Hematopoietic multipotent progenitor cell treated with erythropoietin and hydrocortisone succinate and interleukin-3 and kit ligand, for 6 days (in vitro differentiated cells): ENCODE measurements at places on chromosomes 12 and 14.

GRCh38 chr12:108268397-108268796, 70.7 kb downstream of the CMKLR1 start:
- DNase-seq, result no peak

DNA sequence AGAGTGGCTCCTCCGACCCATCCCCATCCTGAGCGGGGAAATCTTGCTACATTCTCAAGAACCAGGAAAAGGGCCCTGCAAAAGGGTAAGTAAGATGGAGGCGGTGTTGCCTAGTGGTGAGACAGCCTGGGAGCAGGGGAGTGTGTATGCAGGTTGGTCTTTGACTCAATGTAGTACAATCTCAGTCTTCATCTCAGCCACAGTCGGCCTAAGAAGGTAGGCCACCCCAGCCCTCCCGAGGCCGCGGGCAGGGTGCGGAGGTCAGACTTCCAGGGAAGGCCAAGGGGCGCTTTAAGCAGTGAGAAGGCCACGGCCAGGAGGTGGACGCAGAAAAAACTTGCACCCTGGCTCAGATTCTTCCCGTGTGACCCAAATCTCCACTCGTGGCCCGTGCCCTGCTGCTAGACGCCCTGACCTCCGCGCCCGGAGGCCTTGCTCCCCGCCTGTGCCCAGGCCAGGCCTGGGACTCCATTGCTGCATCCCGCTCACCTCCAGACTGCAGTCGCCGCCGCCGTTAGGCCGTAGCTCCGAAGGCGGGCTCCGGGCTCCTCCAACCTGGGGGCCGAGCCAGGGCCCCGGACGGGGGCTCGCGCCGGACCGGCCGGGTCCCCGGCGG, 435 bp downstream of the FOXM1 start:
- peak; percentile 63 for DNase-seq

DNA sequence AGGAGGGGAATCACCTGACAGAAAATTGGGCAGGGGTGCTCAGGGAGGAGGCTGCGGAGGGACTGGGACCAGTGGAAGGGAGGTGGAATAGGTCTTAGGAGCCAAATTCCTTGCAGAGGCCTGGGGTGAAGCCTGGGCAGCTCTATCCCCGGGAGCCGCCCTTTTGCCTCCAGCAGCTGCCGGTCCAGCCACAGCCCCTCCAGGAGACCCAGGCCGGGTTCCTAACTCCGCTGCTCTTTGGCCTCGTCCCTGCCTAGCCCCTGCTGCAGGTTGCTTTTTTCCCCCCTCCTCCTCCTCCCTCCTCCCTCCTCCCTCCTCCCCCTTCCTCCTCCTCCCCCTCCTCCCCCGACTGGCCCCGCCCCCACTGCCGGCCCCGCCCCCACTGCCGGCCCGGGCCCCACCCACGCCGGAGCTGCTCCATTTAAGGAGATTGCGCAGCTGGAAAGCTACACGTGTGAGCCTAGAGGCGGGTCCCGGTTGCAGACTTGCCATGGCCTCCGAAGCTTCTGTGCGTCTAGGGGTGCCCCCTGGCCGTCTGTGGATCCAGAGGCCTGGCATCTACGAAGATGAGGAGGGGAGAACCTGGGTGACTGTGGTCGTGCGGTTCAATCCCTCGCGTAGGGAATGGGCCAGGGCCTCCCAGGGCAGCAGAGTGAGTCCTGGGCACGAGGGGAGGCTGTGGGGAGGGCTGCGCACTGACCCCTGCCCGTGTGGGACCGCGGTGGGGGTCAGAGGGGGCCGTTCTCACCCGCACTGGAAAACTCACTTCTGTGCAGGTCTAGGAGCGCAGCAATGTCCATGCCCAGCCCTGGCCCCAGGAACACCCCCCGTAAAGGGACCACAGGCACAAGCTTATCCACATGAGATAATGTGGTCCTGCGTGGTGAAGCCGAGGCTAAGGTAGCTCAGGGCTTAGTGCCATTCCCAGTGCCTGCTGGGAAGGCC, at the start of gene TCL1B:
TCL1B (plus strand) TSS at position 449 of the 945 bp plus-strand sequence; CDS start at position 491, 42 bp downstream.
- DNase-seq, result no peak

DNA sequence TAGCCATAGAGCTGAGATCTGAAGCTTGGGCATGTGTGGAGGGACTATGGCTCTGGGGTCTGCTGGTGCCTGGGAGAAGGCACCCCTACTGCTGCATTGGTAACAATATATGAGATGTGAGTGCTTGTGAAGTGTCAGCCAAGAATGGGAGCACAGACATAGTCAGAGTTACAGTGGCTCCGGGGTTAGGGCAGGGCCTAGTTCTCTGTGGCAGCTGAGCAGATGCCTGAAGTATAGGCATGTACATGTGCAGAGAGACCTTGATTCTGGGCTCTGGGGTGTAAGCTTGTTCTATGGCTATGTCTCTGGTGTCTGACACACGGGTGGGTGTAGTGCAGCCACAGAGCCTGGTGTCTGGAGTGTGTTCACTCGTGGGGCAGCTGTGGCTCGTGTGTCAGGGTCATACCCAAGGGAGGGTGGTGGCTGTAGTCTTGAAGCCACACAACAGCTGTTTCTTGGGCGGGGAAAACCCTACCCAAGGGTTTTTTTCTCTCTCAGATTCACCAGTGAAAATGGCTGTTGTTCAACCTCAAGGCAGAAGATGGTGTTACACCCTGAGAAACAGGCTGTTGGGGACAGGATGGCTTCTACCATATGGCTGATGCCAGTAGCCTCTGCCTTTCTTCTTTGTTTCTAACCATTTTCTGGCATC, 11.9 kb upstream of the TCL1A start:
- no peak for DNase-seq

GRCh38 chr12:2309647-2310046, 256.9 kb downstream of the CACNA1C start:
- peak; percentile 30 for DNase-seq

DNA sequence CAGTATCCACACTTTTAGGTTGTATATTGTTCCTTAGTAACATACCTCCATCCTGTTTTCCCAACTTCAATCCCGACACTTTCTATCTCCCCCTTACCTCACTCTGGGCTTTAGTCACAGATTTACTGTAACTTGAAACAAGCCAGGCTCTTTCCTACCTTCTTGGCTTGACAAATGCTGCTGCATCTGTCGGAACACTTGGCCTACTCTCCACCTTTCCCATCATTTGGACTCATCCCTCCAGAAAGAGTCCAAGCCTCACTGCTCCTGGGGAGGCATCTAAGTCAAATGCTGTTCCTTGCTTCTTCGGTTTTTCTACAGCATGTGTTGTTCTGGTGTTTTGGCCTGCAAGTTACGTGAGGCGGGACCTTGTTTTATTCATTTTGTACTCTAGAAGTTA, 142.4 kb downstream of the DACT1 start:
- no peak for DNase-seq

DNA sequence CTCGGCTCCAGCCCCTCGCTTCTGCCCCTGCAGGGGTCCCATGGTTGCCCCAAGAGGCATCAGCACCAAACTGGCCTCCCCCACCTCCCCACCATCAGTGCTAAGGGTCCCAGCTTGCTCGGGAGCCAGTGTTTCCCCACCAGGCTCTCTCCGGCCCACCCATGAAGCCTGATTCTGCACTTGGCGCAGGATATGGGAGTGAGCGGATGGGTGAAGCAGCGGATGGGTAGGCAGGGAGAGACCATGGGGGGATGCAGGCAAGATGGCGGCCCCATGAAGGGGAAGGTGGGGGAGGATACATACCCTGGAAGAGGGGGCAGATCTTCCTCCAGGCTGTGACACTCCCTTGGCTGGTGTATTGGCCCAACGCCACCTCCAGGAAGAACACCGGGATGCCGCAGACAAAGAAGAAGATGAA, 9.7 kb downstream of the SLC6A12 start:
- DNase-seq, result no peak

DNA sequence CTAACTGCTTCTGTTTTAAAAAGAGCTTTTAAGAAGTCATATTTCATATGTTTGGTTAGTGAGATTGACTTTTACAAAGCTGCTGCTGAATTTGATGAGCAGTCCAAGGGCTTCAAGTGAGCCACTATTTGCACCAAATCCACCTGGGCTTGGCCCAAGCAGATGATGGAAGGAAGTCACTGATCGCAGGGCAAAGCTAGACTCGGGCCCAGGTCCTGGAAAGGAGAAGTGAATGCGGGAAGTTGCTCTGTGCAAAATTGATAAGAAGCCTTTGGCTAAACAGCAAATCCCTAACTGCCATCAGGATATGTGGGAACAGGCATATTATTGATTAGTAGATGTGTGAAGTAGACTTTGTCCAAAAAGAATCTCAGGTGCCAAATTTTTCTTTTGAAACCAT, 30.5 kb downstream of the PLXNC1 start:
- DNase-seq, result peak; percentile 52

DNA sequence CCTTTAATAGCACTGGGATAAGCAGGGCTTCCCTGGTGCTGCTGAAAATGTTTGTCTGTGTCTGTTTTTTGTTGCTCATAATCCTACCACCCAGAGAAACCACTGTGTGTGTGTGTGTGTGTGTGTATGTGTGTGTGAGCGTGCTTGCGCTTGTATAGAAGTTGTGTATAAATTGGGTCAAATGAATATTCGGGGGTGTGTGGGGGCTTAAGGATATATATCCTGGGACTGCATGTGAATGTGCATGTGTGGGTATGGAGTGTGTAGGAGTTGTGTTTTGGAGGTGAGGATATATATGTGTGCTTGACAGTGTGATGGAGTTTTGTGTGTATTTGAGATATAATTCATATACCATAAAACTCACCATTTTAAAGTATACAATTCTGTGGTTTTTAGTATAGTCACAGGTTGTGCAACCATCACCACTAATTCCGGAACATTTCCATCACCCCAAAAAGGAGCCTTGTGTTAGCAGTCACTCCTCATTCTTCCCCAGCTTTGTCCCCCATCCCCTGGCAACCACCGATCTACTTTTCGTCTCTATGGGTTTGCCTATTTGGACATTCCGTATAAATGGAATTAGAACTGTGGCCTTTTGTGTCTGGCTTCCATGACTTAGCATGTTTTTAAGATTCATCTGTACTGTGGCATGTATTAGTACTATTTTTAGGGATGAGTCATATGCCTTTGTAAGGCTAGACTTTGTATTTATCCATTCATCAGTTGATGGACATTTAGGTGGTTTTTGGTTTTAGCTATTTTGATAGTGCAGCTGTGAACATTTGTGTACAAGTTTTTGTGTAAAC, 25.6 kb downstream of the TCTN1 start:
- peak; percentile 23 for DNase-seq
